Activated T-helper 1 cell treated with anti-CD3 and anti-CD28 coated beads, Interleukin-2, amount 50 U/mL, for 16 hours (primary cell): ENCODE measurements at places on chromosomes 4 and X.

DNA sequence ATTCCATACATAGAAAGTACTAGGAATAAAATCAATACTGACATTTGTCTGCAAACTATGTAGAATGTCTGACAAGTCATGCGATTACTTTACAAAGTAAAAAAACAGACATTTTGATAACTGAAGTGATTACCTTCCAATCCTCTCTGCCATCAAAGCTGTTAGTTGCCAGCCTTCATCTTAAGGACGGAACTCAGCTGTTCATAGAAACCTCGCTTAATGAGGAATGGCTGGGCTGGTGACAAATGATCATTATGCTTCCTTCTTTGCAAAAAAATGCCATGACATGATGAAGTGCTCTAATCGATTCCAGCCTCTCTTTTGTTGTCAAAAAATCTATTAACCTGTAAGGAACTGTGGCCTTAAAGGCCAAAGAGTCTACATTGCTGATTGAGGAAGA is 1214.9 kb upstream of the IGFBP7 start:
- DNase-seq: no peak

DNA sequence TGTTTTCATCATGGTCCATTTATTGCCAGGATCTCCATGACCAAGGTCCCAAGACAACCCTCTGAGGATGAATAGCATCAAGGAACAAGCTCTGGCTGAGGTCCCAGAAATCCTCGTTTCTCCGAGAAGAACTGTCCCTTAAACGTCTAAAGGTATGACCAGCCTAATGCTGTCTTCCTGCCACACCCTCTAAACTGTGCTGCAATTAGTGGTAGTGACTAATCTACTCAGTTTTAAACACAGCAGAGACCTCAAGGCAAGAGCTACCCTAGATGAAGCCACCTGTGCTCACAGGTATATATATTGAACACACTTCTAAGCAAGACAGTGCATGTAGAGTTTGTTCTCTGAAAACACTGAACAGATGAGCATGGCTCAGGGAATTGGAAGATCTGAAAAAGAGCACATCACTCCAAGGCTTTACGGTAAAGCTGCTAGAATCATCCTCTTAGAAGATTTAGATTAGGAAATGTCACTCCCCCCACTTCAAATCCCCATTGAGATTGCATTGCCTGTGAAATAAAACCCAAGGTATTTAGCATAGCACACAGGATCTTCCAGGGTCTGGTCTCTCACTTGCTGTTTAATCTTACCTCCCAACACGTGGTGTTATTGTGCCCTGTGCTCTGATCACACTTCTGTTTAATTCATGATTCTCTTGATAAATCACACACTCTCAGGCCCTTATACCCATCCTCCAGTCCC is 173.9 kb upstream of the VCX3A start:
- DNase-seq: no peak

GRCh38 chrX:14496674-14497073 is 32.7 kb upstream of the GLRA2 start:
- no peak for DNase-seq

GRCh38 chr4:109432696-109433095 is 919 bp upstream of the SEC24B start:
- no peak for DNase-seq

GRCh38 chrX:119684916-119685224 is 8.1 kb downstream of the SEPTIN6 start:
- DNase-seq: no peak

- DNase-seq: no peak
These were observed 3.7 kb downstream of the LIMCH1 start for GRCh38 chr4:41541687-41542094.

DNA sequence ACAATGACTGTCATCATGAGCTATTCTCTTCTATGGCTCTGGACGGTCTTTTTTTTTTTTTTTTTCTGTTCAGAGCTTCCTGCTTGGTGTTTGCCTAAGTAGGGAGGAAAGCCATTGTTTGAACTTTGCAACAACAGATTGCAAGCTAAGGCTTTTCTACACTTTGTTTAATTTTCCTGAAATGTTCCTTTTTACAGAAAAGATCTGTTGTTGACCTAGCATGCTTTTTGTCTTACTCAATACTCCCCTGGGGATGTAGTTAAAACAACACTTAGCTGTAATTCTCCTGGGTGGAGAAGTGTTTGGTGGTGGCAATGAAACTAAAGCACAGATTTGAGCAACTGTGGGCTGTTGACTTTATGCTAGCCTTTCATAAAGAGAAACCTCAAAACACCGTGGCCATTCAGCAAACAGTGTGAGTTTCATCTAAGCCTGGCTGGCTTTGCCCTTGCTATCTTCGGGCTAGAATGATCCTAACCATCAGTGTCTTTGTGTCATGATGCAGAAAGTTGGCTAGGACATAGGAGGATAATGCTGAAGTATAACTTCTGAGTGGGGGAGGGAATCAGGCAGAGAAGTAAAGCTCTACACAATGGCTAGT is 110.5 kb downstream of the ANXA3 start:
- no peak for DNase-seq

- no peak for DNase-seq
These were observed 15.7 kb upstream of the NDST3 start for GRCh38 chr4:118018381-118019145.

- DNase-seq: no peak
These were observed 610.2 kb downstream of the UBE2NL start for GRCh38 chrX:144494074-144494473.

GRCh38 chrX:77742788-77743476 is 43.1 kb downstream of the ATRX start:
- DNase-seq: no peak

GRCh38 chr4:27068151-27068867 is 207.7 kb downstream of the STIM2 start:
- DNase-seq: no peak

GRCh38 chr4:81432825-81433224 is 38.9 kb downstream of the RASGEF1B start:
- no peak for DNase-seq

GRCh38 chrX:48470833-48471118 is 716 bp upstream of the SLC38A5 start:
- no peak for DNase-seq

DNA sequence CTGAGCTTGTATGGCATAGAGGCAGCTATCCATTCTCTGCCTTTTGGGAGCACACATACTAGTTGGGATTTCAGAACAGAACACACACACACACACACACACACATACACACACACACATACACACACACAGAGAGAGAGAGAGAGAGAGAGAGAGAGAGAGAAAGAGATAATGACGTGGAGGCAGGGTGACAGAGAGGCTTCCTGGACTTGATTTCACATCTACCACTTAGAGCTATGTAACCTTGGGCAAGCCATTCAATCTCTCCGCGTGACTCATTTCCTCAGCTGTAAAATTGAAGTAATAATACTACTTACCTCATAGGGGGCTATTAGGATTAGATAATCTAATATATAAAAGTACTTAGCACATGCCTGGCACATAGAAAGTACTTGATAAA is 12.3 kb upstream of the GRIA3 start:
- DNase-seq: no peak
